ENCODE measurements at places on chromosomes 3 and 15.

DNA sequence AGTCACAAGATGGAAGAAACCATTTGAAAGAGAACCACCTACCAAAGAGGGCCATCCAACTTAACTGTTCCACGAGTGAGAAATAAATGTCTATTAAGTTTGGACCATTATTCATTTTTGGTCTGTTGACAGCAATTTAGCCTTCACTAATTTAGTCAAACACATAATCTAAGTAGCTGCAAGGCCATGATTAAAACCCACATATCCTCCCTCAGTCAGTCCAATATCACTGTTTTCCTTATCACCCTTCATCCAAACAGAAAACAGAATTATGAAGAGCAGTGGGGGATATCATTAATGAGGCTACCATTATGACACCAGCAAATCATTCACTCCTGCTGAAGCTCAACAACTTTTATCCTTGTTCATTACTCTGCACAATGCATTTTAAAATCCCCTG, 52.0 kb downstream of the PIK3CB start:
- DNase-seq = no peak

DNA sequence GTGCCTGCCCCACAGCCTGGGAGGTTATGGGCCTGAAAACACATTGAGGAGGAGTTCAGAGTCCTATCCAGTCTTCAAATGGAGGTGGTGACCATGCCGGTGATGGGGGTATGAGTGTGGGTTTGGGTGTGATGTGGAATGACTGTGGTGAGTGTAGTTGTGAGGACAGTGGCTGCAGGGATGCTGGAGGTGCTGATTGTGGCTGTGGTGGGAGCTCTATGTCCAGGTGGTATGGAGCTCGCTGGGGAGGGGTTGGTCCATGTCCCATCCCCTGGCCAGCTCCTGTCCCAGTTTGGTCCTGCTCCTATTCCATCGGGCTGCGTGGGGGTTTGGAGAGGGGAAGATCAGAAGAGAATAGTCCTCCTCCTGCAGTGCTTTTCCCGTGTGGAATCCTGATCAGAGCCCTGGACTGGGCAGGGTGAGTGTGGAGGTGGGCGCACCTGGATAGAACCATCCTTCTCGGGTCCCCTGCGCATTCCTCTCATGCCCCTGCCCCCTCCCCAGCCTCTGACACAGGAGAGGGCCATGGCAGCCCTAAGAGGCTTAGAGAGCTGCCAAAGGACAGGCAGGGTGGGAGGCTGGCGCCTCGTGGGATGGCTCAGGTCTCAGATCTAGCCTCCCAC, 23.0 kb upstream of the GOLGA6C start:
- DNase-seq = no peak

DNA sequence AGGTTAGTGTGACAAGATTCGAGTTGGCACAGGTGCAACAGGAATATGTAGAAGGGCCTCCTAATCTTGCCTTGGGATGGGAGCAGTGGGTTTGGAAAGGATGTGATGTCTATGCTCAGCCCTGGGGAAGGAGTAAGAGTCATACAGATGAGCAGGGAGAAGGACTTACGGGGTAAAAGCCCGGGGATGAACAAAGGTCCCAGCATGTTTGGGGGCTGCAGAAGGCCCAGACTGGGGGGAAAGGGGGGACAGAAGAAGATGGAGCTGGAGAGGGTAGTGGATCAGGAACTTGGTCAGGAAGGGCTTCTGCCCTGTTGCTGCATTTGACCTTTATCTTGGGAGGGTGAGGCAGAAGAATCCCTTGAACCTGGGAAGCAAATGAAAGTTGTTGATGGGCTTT, 240.1 kb upstream of the ST8SIA2 start:
- DNase-seq = no peak

- no peak for DNase-seq
These were observed 41.2 kb downstream of the CRYBG3 start for GRCh38 chr3:97863031-97863430.

DNA sequence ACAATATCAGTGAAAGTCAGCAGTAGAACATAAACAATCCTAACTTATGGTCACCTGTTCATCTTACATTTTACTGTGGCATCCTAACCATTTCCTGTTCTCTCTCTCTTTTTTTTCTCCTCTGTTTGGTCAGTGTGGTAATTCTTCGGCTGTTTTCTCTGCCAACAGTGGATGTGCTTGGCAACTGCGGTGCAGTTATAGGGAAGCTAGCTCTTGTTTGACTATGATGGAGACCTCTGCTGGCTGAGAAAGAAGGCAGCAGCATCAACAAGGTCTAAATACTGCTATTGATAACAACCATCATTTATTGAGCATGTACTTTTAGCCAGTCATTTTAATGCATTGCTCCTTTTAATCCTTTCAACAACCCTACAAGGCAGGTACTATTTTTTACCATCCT, 723 bp upstream of the DRD3 start:
- DNase-seq = no peak

Data from muscle of arm (tissue), 14 donors.